ENCODE measurements at places on chromosomes 5 and 9.

DNA sequence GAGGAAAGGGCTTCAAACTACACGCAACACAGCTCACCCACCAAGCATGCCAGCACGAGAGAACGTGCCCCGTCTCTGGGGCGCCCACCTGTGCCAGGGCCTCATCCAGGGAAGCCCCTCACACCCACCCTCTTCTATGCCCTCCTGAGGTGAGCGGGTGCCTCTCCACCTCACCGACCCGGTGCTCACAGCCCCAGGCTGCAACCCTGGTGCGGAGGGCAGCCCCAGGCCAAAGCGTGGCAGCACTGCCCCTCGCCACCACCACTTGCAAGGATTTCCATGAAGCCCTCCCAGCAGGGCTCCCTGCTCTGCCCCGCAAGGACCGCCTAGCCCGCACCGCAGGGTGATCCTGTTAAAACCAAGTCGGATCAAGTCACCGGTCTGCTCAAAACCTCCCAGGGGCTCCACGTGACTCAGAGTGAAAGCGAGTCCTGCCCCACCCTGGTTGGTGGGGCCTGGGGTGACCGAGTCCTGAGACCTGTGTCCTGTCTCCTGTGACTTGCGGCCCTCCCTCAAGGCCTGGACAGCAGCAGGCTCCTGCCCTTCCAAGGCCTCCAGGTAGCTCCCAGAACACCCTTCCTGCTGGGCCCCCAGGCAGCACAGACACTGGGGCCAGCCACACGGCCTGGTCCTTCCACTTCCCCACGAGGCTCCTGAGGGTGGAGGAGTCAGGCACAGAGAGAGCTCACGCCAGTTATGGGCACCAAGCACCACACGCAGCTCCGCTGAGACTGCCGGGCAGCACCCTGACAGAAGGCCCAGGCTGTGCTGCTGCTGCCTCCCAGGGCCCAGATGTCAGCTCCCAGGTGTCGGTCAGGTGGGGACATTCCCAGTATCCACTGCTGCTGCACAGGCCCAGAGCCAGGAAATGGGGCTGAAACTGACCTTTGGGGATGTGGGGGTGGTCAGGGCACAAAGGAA, 12.7 kb downstream of the BRD3 start:
- DNase-seq, result no peak

- no peak for DNase-seq
These were observed 136.6 kb downstream of the GABBR2 start for GRCh38 chr9:98572054-98572627.

DNA sequence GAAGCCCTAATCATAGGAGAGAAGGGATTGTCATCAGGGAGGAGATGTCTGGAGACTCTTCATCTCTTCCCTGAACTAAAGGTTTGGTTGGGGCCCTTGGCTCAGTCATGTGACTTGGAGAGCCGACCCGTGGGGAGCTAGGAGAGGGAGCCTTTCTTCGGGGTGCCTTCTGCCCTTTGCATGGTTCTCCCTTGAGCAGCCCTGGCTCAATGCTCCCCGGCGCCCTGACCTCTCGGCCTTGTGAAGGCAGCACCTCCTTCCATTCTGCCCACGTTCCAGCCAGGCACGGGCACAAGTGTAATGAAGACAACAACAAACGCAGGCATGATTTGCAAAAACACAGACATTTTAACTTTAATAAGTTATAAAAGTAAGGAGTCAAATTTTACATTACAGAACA, 50.4 kb downstream of the ZNF354C start:
- DNase-seq, result no peak

DNA sequence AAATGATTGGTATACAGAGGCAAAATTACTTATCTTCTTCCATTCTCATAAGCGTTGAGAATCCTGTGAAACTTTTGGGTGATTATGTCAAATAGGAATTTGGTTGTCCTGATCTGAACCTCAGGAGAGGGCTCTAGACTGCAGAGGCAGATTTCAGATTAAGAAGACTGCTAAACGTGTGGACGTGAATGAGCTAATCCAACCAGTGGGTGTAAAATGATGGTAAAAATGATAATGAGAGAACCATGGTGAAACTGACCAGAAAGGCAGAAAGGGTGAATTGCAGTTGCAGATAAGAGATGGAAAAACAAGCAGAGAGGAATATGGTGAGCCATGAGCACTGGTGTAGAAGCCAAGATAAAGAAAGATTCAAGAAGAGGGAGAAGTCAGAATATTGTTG, 1200.2 kb upstream of the CDH6 start:
- no peak for DNase-seq

- no peak for DNase-seq
These were observed 241.9 kb upstream of the NREP start for GRCh38 chr5:111998871-111999270.

GRCh38 chr5:73115399-73116051, 4.8 kb upstream of the TMEM171 start:
- DNase-seq, result no peak

GRCh38 chr5:32241034-32241783, 67.1 kb upstream of the GOLPH3 start:
- no peak for DNase-seq

- no peak for DNase-seq
These were observed 18.0 kb downstream of the TLR4 start for GRCh38 chr9:117722108-117722761.

- DNase-seq, result no peak
These were observed 27.1 kb downstream of the ASPN start for GRCh38 chr9:92455217-92455616.

DNA sequence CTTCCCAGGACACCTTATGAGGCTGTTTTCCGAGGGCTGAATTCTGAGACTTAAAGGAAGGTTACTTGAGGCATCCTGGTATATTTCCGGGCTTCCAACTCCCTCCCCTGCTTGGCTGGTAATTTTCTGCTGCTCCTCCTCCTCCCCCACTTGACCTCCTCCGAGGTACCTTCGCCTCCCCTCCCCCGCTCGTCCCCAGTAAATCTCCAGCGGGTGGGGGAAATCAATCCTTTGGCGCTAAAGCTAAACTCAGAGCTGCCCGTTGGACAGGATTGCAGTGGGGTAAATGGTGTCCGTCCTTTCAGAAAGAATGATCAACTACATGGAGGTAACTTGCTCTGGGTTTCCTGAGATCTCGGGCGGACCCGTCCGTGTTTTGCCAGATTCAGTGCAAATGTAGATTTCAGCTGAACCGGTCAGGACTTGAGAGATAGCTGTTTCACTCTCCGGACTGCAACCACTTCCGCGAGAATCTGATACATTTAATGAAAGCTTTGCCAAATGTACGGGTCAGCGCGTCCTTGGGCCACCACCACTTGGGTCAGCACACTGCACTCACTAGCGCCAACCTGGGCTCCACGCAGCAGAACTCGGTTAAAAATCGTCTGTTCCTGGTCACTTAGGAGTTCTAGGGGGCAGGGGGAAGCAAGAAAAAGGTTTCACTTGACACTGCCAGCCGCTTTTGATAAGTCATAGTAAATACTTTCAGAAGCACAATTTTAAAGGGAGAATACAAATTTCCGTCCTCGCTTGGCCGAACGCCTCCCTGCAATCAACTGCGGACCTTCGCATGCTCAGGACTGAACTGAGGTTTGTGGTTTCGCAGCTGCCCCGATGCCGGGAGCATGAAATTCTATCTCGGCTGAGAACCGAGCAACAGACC, 4.6 kb upstream of the ISL1 start:
- DNase-seq, result no peak

DNA sequence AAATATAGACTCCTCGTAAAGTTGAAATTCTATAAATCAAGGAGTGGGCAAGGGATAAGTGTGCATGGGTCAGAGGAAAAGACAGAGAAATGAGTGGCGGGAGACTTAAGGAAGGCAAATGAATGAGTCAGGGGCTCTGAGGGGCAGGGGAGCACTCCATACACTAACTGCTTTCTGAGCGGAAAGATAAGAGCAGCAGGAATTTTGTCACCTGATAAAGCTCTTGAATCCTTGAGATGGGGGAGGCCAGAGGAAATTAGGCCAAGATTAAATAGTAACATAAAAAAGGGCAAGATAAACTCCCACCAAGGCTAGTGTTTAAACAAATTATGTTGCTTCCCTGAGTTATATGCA, 191.0 kb upstream of the S1PR3 start:
- no peak for DNase-seq

GRCh38 chr9:93081081-93081529, 14.9 kb upstream of the CARD19 start:
- DNase-seq, result no peak

GRCh38 chr5:139856714-139857113, 61.1 kb downstream of the PSD2 start:
- no peak for DNase-seq

DNA sequence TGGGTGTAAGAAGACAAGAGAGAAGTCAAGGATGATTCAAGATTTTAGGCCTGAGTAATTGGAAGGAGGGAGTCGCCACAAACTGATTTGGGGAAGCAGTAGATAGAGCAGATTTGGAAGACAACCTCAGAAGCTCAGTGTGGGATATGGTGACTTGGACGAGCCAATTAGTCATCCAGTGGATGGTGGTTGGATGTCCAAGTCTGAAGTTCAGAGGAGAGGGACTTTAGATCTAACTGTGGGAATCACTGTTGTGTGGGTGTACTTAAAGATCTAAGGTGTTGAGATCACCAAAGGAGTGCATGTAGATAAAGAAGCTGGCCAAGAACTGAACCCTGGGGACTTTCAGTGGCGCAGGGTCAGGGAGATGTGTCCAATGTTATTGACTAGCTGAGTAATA, 2.2 kb downstream of the IDNK start:
- DNase-seq, result no peak

Data from COLO829 (cell line).